Left forelimb (tissue), 1 donor: ENCODE measurements at places on chromosomes 12 and 14.
A peak's percentile ranks its signal among the peaks of the same experiment; 100 is the strongest.

DNA sequence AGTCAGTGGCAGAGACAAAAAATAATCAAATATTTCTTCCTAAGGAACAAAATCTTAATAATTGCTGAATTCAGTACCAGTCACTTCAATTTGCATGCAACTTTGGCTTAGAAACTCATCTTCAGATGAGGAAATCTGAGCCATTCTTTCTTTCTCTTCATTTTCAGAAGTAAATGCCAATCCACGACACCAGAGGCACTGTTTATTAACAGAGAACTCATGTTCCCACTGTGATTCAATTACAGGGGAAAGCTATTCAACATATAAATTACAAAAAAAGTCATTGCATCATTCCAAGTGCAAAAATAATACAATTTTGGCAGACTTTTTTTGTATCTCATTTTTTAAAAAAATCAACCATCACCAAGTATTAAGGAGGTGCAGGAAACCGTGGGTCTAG is 816.1 kb upstream of the TMEM132C start:
- DNase-seq = no peak

DNA sequence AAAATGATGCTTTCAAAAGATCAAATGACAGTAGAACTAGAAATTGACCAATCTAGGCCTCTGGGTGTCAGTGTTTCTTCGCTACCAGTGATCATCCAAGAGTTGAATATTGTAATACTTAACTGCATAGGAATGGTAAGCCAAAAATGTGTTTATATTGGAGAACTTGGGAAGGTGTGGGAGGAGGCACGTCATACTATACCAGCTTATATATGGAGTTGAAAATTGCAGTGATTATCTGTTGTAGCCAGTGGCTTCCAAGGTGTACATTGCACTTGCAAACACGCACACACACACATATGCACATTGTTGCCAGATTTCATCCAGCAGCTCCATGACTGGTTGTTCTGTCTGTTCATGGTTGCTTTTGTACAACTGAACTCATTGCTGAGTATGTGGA is 36.1 kb downstream of the EID3 start:
- DNase-seq = no peak

GRCh38 chr12:85260447-85260846 is 19.6 kb upstream of the ALX1 start:
- DNase-seq = no peak

GRCh38 chr12:127761880-127762279 is 505.1 kb upstream of the TMEM132C start:
- DNase-seq = no peak

- no peak for DNase-seq
Measured at GRCh38 chr12:79294590-79294989, 396.2 kb downstream of the PAWR start.

DNA sequence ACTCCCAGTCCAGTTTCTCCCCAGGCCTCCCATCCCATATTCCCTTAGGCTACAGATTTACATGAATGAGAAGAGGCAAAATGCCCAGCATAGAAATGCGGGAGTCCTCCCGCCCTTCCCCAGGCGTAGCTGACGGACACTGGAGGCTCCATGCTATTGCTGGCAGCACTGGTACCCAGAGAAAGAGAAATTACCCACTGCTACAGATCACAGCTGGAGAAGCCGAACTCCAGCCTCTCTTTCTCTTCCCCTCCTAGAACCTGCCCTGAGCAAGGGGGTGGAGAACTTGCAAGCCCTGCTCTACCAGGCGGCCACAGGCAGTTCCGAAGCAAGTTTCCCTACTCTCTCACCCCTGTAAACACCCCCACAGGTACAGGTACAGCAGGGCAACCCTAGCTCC is 3.6 kb downstream of the LTBR start:
- no peak for DNase-seq

- DNase-seq = no peak
Measured at GRCh38 chr12:121770388-121770787, 23.1 kb downstream of the RHOF start.

DNA sequence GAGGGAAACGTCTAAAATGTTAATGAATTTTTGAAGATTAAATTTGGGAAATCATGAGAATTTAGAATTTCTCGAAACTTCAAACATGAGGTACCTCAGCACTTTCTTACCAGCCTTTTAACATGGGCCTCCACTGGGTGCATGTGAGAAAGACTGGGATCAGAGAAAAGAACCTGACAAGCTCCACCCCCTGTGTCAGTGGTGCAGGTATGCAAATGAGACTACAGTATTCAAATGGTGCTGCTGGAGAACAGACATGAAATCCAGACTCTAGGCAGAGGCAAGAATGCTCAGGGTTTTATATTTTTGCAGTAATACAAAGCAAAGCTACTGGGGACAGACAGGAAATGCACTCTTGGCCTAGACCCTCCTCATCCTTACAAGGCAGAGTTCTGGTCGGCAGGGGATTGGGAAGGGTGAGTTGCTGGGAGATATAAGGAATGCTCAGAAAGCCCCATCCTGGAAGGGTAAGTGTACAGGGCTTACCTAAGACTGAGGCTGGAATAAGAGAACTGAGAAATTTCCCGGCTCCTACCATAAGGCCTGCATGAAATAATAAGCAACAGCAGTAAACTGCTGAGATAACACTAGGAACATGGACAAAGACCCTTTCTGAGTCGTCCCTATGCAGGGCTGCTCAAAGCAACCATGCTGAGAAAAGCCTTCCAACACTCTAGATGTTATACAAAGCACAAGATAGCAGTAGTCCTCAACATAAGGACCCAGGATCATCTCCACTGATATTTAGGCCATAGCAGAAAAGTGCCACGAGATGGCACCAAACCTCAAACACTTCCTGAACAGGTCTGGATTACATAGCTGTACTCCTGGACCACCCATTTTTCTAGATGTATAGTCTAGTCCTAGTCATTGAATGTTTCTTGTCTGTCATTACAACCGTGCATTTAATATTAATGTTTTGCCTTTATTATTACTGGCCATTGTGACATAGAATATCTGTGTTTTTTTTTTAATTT is 260.8 kb downstream of the RASSF9 start:
- DNase-seq = no peak

- DNase-seq = no peak
Measured at GRCh38 chr12:125503128-125503527, 437.9 kb downstream of the AACS start.

DNA sequence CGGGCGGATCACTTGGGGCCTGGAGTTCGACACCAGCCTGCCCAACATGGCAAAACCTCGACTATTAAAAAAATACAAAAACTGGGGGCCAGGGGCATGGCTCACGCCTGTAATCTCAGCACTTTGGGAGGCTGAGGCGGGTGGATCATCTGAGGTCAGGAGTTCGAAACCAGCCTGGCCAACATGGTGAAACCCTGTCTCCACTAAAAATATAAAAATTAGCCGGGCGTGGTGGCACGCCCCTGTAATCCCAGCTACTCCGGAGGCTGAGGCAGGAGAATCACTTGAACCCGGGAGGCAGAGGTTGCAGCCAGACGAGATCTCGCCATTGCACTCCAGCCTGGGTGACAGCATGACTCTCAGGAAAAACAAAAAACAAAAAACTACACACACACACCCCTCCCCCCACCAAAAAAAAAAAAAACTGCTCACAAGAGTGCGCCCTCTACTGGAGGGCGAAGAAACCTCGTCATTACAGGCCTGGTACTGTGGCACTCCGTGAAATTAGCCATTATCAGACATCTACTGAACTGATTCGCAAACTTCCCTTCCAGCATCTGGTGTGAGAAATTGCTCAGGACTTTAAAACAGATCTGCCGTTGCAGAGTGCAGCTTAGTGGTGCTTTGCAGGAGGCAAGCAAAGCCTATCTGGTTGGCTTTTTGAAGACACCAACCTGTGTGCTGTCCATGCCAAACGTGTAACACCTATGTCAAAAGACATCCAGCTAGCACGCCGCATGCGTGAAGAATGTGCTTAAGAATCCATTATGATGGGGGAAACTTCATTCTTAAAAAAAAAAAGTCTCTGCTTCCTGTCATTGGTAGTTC is 7.7 kb downstream of the PPP1R3E start:
- DNase-seq = peak; percentile 57

- DNase-seq = no peak
Measured at GRCh38 chr12:3078086-3078820, 1.1 kb downstream of the TSPAN9 start.

GRCh38 chr14:80212023-80212397 is 706 bp upstream of the DIO2 start:
- DNase-seq = no peak

DNA sequence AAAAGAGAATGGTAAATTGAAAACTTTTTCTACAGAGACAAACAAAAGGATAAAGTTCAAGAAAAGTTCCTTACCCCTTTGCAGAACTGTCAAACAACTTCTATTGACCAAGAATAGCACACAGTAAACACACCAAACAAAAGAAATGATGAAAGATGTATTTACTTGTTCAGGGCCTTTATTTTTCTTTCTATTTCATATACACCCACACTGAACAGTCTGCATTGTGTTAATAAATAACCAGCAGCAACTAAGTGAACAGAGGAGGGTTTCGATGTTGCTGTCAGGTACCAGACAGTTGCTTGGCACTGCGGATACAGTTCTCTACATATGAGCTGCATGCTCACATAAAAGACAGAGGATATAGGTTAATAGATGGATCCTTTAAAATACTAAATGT is 122.1 kb downstream of the SOX5 start:
- DNase-seq = no peak

DNA sequence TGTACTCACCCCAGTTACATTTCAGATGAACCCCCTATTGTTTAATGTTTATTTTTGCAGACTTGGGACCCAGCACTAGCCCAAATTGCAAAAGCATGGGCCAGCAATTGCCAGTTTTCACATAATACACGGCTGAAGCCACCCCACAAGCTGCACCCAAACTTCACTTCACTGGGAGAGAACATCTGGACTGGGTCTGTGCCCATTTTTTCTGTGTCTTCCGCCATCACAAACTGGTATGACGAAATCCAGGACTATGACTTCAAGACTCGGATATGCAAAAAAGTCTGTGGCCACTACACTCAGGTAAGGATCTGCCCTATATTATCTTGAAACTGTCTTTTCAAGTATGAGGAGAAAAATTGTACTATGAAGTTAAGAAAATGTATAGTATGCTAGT is 1.2 kb downstream of the GLIPR1 start:
- DNase-seq = no peak

- DNase-seq = no peak
Measured at GRCh38 chr12:80551897-80552296, 107.9 kb downstream of the PTPRQ start.

- DNase-seq = no peak
Measured at GRCh38 chr14:89748004-89748403, 206.5 kb downstream of the EFCAB11 start.

DNA sequence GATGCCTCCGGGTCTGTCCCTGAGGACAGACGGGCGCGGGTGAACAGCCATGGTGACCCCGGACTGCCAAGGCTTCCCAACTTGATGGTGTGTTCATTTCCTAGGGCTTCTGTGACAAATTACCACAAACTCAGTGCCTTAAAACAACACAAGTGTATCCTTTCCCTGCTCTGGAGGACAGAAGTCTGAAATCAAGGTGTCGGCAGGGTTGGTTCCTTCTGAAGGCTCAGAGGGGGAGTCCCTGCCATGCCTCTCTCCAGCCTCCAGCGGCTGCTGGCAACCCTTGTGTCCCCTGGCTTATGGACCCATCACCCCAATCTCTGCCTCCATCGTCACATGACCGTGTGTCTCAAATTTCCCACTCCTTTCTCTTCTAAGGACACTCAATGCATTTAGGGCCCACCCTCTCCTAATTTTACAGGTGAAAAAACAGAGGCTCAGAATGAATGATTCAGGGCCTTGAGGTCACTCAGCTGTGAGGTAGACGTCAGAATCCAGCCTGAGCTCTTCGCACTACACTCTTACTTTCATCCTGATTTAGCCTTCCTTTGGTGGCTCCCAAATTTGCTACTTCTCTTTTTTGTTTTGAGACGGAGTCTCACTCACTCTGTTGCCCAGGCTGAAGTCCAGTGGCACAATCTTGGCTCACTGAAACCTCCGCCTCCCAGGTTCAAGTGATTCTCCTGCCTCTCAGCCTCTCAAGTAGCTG is 45.4 kb downstream of the VCPKMT start:
- no peak for DNase-seq

- peak; percentile 53 for DNase-seq
Measured at GRCh38 chr14:21081521-21082142, 11.5 kb downstream of the ARHGEF40 start.

DNA sequence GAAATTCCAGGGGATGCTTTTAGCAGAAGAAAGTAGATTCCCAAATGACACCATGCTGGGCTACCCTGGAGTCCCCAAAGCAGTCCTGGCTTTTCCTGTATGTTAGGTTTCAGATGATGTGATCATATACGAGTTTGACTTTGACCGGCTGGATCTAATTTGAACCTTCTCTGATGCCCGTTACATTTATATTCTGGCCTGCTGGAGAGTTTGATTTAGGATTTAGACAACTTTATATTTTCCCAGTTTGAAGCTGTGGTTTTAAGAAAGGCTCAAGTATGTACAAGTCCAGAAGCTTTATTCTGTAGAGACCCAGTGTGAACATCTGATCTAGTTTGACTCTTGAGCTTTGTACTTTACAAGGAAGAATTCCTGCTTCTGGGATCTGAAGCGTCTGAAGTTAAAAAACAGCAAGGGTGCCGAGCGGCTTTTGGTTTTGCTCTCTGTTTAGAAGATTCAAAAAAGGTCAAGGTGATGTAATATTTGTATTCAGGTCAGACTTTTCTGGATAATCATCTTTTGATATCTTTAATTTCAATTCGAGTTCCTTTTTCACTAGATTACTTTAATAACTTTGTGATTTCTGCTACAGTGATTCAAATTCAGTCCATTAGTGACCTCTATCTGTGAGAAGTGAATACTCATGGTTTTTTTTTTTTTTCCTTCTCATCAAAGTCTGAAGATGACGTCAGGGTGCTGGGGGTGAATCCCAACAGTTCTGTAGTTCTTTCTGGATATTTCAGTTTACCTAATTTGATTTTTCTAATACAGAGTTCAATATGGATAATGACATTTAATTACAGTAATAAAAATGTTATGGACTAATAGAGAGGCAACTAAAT is 6.3 kb downstream of the FLRT2 start:
- DNase-seq = no peak

- DNase-seq = no peak
Measured at GRCh38 chr14:30271811-30272323, 287.1 kb upstream of the G2E3 start.

DNA sequence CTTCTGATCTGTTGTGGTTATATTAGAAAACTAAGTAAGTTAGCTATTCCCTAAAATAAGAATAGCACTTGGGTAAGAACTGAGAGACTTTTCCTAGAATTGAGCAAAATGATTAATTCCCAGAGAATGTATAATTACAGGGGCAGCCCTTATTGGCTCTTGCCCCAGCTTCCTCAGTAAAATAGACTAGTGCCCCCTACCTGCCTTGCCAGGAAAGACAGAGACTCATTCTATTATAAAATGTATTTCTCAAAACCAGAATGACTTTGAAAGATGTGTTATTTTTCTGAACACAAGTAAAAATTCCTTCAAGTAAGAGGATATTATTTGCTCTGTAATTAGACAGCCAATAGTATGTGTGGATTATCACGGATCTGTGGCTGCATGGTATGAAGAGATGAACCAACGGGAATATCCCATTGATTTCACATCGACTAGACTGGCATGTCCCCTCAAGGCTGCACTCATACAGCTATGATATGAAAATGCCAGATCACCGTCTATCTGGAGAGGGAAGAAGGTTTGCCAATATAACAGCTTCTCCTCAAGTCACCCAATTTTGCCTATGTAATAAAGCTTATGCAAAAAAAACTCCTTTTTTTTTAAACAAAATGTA is 7.4 kb upstream of the GLRX5 start:
- DNase-seq = no peak
